ENCODE measurements at places on chromosomes 13 and 19.

GRCh38 chr19:51097166-51097738, 11.0 kb downstream of the CTU1 start:
- no peak for DNase-seq

DNA sequence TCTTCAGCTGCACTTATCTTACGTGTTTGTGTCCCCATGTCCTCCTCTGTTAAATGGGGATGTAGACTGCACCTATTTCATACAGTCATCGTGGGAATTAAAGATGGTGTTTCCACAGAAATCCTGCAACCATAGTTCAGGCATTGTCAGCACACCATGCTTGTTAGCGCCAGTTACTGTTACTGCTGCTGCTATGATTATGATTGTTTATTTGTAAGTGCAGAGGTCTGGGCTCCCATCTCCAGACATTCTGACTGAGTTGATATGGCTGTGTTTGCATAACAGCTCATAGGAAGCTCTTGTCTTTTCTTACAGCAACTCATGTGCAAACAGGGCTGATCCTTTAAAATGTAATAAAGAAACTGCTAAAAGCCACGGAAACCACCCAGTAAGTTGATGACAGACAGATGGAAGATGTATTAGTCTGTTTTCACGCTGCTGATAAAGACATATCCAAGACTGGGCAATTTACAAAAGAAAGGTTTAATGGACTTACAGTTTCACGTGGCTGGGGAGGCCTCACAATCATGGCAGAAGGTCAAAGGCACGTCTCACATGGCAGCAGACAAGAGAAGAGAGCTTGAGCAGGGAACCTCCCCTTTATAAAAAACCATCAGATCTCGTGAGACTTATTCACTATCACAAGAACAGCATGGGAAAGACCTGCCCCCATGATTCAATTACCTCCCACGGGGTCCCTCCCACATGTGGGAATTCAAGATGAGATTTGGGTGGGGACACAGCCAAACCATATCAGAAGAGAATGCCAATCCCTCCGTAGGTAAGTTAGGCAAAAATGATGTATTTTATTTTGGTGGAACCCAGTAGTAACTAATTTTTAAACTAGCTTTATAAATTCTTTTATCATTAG, 1.6 kb downstream of the ZSCAN5A start:
- no peak for DNase-seq

DNA sequence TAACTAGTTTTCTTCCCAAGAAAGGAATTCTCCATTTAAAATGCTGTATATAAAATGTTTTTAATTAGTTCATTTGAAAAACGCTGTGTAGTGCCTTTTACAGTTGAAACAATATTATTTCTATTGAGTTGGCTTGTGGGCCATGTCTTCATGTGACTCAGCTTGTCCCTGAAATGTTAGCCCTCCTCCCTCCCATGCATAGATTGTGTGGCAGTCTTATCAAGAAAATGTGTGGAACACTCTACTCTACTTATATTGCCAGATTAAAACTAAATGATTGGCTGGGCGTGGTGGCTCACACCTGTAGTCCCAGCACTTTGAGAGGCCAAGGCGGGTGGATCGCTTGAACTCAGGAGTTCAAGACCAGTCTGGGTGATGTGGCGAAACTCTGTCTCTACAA, 33.4 kb downstream of the TFDP1 start:
- no peak for DNase-seq

GRCh38 chr13:90882551-90882950, 464.9 kb upstream of the MIR17HG start:
- DNase-seq, result no peak

DNA sequence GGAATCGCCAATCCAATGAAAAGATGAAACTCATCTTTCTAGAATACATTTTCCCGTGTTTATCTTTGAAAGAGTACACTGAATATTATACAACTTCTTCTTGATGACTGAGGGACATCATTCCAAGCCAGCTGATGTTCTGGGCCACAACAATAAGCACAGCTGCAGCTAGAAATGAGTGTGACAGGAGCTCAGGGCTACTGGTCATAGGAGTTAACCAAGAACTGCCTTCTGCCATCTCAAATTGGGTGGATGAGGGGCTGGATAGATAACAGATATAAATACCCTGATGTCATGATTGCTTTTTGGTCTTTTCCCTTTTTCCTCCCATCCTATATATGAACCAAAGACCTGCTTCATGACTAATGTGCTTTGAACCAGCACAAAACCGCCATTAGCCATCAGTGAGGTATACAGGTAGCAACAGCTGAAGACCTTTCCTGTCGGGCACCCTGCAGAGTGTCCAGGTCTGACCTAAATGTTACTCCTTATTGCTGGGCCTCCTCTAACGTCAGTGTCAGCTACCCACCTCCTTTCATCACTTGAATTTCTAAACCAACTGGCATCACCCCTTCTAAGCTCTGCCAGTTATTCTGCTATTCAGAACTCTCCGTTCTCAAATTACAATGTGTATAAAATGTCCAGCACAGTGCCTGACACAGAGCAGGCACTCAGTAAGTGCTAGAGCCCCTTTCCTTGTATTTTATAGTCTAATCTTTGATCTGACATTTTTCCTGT, 178.2 kb downstream of the ENOX1 start:
- DNase-seq, result no peak

- peak; percentile 52 for DNase-seq
Measured at GRCh38 chr19:6056801-6057650, 53.3 kb downstream of the RFX2 start.

DNA sequence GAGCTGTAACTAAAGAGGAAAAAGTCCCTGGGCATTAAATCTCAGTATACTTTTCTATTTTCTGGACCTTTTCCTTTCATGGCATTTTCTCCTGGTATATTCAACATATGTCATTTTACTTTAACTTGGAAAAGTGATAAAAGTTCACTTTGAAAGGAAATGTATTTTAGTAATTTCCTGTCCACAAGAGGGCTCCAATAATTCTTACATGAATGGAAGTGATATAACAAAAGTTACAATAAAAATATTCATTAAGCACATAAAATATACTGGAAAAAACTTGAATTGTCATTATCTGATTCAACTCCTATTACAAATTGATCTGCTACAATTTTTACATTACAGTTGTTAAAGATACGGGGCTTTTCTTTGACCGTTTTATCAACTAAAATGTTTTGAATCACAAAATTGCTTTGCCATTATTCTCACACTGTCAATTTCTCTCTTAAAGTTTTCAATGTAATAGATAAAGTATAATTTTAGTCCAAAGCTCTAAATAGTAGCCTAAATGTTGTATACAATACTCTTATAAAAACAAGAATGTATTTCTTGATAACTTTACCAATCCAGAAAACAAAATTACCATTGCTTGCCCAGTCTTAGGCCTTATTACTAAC, 4.9 kb downstream of the UBL3 start:
- DNase-seq, result peak; percentile 40

DNA sequence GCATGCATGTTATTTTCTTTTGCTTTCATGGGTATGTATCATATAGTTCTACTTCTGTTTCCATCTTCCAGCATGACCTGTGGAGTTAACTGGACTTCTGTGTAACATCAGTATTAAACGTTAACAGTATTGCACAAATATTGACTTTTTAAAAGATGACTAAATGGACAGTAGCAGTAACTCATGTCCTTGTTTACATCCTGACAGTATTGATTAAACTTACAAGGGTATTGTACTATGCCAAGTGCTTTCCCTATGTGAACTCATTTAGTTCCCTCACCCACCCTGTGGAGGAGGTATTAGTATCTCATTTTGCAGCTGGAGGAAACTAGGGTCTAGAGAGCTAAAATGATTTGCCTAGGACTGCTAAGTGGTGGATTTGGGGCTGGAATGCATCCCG, 128.7 kb upstream of the SLC10A2 start:
- no peak for DNase-seq

- no peak for DNase-seq
Measured at GRCh38 chr13:112058941-112059340, 8.0 kb upstream of the SOX1 start.

GRCh38 chr13:112448621-112449544, 72.7 kb downstream of the SPACA7 start:
- no peak for DNase-seq

DNA sequence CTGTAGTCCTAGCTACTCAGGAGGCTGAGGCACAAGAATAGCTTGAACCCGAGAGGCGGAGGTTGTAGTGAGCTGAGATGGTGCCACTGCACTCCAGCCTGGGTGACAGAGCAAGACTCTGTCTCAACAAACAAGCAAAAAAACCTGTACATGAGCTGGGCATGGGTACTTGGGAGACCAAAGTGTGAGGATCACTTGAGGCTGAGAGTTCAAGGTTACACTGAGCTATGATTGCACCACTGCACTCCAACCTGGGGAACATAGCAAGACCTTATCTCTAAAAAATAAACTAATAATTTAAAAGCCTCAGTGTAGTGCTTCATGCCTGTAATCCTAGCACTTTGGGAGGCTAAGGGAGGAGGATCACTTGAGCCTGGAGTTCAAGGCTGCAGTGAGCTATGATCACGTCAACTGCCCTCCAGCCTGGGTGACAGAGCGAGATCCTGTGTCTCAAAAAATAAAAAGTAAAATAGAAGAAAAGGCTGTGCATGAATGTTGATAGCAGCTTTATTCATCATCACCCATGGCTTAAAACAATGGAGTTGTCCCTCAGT, 12.3 kb upstream of the DOCK6 start:
- no peak for DNase-seq

DNA sequence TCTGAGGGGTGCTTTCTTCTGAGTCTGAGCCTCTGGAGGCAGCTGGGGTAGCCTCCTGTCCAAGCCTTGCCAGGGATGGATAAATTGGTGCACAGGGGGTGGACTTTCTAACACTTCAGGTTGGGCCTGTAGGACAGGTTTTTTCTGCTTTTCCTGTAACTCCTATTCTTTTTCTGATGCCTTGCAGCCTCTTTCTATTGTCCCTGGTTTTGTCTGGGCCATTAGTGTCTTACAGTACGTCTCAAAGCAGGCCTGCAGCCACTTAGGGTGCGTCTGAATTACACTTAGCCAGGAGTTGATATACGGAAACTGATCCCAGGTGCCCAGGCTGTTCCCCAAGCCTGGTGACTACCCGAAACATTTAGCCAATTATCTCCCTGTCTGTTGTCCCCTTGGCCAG, 213.3 kb upstream of the HTR2A start:
- no peak for DNase-seq

GRCh38 chr13:108439556-108439955, 170.0 kb downstream of the TNFSF13B start:
- no peak for DNase-seq

- DNase-seq, result no peak
Measured at GRCh38 chr19:46975011-46975924, 44.4 kb upstream of the NPAS1 start.

- no peak for DNase-seq
Measured at GRCh38 chr19:3722443-3723109, 14.4 kb downstream of the TJP3 start.

DNA sequence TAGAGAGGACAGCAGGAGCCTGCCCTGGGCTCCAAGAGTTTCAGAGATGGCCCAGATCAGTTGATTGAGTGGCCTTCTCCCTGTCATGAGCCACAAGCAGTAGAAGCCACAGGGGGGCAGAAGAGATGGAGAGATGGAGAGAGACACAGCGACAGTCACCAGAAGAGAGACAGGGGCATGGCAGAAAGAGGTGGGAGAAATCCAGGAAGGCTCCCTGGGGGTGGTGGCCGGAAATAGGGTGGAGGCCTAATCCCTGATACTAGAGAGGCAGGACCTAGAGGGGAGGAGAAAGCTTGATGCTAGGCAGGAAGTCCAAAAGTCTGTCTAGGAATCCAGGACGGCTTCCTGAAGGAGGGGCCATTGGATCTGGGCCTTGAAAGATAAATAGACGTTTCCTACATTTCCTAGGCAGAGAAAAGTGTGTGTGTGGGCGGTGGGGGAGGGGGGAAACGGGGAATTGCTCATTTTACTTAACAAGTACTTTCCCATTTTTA, 9.6 kb upstream of the TPM4 start:
- DNase-seq, result peak; percentile 79

DNA sequence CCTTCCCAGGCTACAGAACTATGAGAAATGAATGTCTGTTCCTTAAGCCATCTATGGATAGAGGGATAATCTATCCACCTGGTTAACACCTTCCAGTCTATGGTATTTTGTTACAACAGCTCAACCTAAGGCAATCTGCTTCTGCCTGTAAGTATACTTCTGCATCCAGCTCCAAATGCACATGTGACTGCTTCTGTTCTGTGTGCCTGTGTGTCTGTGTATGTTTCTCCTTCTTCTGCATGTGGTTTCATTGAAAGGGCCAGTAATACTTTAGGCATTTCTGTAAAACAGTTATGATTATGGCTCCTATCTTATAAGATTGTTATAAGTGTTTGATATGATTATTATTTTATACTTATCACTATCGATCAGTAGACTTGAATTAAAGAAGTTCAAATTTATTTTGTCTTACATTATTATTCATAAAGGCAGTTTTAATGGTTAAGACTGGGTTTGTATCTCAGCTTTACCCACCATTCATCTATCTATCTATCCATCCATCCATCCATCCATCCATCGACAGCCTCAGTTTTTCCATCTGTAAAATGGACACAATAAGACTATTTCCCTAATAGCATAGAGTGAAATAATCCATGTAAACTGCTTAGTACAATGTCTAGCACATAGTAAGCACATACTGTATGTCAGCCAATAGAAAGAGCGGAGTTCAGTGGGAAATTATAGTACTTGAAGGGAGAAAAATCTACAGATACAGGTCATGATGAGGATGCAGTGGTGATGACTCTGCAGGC, 37.5 kb upstream of the TM9SF2 start:
- DNase-seq, result no peak

GRCh38 chr13:72462726-72463125, 264.7 kb downstream of the MZT1 start:
- DNase-seq, result no peak

GRCh38 chr13:25466880-25467279, 95.1 kb downstream of the ATP8A2 start:
- DNase-seq, result no peak

GRCh38 chr13:45331123-45331619, 9.8 kb downstream of the TPT1 start:
- DNase-seq, result no peak

DNA sequence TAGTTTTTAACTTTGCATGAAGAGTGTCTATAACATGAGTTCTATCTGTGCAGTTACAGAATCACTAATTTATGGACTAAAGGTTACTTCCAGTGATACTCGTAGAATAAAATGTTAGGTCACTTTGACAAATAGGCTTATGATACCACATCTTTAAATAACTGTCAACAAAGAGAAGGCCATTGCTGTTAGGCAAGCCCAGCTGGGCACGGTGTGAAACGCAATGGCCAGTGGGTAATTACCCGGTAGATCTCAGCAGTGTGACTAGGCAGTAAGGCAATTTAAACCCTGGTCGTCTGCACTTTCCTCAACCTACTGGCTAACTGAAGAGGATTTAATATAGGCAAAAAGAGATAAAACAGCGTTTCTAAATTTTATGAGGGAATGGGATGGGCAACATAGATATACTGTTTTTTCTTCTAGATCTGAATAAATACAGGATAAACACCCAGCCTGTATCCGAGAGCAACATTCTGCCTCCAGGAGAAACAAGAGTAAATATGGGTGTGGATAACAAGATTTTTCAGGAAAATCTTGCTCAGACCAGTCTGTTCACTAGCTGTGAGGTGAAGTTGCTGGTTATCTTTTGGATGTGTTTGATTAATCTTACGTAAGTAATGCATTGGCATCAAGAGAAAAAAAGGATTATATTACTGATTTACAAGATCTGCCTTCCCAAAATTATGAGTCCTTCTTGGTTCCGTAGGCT, 631.3 kb downstream of the EFNB2 start:
- DNase-seq, result no peak

- no peak for DNase-seq
Measured at GRCh38 chr19:49497047-49497788, 984 bp downstream of the RPS11 start.

All from foreskin melanocyte (primary cell).